ENCODE measurements at places on chromosomes 3 and 15.

DNA sequence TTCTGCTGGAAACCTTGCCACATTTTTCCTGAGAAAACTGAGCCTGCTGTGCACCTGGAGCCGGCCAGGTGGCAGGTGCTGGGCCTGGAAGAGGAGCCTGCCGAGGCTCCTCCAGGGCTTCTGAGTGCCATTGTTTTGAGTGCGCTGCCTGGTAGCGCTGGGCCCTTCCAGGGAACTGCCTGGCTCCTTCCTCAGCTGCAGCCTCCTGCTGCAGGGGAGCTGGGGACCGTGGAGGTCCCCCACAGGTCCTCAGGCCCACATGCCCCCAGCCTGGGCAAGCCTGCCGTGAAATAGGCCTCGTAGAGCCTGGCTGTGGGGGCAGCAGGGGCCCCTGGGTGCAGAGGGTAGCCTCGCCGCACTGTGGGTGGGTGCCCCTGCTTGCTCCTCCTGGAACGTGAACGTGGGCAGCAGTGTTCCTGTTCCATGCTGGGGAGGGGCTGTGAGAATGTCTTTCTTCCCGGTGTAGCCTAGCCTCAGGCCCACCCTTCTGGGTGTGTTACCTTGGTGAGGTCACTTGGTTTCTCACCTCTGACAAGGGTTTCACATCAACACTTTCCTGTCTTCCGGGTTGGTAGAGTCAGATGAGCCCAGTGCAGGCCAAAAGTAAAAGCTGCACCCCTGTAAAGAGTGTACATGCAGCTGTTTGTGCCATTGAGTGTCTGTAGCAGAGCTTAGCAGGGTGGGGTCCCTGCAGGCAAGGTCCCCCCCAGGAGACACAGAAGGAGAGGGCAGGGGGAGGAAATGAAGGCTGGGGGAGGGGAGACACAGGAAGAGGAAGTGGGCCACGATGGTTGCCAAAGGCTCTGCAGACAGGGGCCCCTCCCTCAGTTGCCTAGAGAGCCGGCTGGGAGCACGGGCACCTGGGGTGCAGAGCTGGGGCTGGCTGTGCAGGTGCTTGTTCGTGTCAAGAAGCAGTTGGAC is 34.5 kb downstream of the KLF13 start:
- no peak for DNase-seq

DNA sequence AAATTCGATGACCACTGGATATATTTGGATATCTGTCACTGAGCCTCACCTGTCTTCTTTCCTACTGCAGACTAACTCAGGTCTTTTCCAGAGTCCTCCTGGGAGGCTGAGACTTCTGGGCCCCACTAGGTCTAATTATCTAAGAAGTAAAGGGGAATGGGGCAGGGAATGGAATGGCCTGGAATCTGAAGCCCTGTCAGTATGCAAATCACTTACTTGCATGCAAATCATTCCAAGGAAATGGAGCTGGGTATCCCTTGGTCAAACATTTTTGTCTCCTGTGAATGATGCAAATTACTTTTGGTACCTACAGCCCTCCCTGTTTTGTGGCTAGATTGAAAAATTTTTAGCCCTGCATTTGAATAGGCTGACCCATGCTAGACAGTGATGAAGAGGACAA is 5.3 kb upstream of the SPSB4 start:
- no peak for DNase-seq

DNA sequence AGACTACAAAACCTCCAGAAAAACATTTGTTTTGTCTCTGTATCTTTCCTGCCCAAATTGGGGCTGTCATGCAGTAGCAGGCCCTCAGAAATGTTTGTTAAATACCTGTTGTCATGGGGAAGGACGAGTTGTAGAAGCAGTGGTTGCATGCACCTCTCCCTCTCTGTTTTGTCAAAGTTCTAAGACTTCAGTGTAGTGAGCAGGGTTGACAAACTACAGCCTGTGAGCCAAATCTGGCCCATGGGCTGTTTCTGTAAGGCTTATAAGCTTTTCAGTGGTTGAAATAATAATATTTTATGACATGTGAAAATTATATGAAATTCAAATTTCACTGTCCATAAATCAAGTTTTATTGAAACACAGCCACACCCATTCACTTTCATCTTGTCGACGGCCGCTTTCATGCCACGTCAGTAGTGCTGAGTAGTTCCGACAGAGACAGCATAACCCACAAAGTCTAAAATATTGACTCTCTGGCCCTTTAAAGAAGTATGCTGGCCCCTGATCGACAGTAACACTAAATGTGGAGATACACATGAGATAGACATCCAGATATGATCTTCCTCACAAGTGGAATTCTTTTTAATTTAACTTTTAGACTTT is 102.9 kb downstream of the PDZRN3 start:
- no peak for DNase-seq

DNA sequence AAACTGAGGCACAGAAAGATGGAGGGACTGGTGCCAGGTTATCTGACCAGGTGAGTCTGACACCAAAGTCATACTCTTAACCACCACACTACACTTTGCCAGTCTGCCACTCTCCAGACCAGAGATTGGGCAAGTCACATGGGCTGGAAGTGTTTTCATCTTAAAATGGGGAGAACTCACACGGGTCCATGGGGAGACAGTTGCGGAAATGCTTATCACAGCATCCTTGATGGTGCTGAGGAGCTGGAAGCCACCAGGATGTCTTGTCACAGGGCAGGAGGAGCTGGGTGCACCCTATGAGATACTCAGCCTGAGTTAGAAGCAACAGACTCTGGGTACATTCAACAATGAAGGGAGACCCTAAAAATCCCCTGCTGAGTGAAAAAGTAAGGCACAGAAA is 4.8 kb downstream of the GALNT15 start:
- no peak for DNase-seq

DNA sequence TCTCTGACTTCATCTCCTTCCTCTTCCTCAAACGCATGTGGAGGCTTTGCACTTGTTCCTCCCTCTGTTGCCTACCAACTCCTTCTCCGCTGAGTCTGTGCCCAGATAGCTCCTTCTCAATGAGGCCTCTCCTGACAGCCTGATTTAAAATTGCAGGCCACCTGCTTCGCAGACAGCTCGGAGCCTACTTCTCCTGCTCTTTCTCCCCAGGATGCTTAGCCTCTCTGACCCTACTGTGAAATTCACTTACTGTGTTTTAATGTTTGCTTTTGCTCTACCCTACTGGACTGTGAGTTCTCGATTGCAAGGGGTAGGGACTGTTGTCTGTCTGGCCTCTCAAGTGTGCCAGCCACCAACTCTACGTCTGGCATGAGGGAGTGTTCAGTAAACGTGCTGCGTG is 83.4 kb downstream of the EEFSEC start:
- no peak for DNase-seq

GRCh38 chr3:16181361-16181760 is 6.9 kb downstream of the GALNT15 start:
- DNase-seq = peak; percentile 93

DNA sequence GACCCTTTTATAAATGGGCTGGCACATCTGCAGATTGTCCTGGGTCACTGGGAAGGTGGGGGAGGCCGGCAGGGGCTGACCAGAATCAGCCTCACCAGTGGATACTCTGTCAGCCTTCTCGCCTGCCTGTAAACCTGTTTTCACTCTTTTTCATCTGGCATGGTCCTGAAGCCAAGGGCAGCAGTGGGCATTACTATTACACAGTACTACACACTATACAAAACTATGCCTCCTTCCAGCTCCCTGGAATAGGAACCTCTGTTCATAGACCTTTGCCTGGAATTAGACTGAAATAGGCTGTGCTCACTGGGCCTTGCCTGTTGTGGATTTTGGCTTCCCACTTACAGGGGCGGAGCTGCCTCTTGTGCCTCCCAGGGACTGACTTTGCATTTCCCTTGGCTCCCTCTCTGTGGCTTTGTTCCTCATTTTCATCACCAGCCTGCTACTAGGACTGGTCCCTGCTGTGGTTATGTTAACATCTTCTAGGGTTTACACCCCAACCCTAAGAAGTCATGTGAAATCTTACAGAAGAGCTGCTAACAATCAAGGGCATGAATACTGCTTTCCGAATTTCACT is 120.7 kb downstream of the FNDC3B start:
- no peak for DNase-seq

DNA sequence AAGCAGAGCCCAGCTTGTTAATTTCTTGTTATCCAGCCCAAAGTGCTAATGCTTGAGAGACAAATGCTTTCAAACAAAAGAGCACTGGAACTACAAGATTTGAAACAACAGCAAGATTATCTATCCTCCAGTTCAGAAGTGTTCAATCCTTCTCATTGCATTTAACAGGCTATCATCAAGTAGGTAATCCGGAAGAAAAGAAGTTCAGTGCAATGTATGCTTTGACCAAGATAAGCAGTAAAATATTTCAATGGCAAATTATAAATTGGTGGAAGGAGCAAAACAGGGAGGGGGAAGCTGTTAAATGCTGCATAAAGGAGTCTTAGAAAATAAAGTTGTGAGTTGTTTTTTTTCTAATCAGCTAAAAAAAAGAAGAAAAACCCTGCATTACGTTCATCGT is 8.8 kb downstream of the LRIG1 start:
- no peak for DNase-seq

DNA sequence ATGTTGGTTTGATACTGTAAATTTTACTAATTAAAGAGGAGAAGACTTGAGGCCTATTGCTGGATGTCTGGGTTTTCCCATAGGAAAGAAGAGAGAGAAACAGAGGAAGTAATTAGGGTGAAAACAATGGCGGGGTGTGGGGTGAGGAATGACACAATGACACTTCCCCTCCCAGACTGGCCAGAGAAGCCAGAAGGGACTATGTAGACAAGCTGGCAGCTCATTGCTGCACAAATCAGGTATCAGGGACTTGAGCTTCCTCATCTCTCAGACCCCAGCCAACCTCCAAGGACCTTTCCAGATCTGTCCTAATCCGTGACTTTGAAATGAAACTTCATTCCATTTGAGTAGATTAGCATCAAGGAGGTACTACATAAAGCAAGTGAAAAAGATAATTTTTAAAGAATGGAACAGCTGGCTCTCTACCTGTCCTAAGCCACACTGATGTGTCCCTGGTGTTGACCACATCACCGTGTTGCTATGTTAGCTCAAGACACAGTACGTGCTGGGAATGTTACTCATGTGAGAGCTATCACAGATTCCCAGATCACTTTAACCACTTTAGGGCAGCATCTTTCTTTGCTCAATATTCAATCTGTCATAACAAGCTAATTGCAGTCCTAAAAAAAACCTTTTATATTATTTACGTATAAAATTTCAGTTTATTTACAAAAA is 22.2 kb downstream of the TMEM212 start:
- no peak for DNase-seq

- DNase-seq = no peak
Observed at GRCh38 chr3:30934208-30934550, 39.7 kb upstream of the GADL1 start.

DNA sequence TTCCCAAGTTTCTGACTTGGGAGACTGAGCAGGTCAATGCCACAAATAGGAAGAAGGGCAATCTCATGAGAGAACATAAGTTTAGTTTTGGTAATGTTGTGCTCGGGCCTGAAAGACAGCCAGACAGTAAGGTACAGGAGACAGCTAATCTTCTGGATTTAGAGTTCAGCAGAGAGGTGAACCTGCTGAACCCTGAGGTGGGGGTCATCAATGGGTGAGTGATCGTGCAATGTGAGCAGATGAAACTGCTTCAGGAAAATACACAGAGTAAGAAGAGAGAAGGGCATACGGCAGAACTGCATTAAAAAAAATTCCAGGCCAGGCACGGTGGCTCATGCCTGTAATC is 23.3 kb downstream of the RUBCN start:
- no peak for DNase-seq

Data from right atrium auricular region (tissue), 2 donors.